ENCODE measurements at places on chromosomes 12 and 14.

GRCh38 chr12:53120685-53121525, 17.6 kb downstream of the SOAT2 start:
- DNase-seq, result no peak

DNA sequence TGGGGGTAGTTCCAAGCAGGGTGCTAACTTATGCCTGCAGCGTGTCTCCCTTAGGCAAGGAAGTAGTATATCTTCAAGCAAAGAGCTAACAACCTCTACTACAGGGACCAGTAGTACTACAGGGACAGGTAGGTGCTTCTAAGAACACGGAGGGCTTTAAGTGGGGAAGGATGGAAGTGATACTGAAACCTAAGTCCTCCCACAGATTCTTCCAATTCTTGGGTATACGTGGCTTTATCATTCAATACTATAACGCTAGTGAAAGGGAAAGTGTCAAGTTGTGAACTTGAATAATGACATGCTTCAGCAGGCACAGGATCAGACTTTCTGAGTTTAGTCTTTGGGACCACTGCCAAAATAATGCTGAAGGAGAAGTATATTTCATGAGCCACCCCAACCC, 241.7 kb downstream of the CEP128 start:
- no peak for DNase-seq

- no peak for DNase-seq
Measured at GRCh38 chr14:40317690-40318089, 885.5 kb upstream of the FBXO33 start.

GRCh38 chr12:46664761-46665287, 161.0 kb downstream of the SLC38A4 start:
- DNase-seq, result no peak

DNA sequence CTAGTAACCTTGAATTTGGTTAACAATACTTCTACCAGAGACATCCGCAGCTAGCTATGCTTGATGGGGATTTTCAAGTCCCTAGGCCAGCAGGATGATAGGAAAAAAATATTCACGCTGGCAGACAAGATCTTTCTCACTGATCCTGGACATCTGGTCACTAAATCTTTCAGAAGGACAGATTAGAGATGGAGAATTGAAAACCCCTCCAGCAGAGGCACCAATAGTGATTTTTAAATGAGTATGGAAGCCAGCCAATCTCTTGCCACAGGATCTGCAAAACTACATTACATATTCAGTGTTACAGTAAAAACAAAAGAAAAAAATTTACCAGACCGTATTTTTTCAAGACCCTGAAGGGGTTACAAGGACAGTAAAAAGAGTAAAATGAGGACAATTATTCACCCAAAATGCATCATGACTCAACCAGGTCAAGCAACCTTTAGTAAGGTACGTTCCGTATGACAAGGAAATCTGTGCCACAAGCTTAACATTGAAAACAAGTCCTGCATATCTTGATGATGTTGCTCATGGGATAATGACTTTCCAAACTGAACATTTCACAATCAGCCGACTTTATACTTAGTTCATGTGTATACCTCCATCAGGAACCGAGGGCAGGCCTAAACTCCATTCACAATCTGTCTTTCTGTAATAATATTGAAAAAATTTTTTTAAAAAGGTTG, 239.5 kb downstream of the GXYLT1 start:
- DNase-seq, result no peak

DNA sequence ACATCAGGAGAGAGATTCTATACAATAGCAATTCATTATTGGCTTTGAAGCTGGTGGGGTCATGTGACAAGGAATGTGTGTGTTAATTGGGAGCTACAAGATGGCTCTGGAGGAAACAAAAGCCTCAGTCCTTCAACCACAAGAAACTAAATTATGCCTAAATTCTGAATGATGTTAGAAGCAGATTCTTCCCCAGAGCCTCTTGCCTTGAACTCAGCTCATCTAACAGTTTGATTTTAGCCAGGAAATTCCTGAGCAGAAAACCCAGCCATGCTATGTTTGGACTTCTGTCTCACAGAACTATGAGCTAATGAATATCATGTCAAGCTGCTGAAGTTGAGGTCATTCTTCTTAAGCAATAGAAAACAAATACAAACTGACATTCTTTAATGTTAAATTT, 274.7 kb downstream of the SLC6A15 start:
- no peak for DNase-seq

DNA sequence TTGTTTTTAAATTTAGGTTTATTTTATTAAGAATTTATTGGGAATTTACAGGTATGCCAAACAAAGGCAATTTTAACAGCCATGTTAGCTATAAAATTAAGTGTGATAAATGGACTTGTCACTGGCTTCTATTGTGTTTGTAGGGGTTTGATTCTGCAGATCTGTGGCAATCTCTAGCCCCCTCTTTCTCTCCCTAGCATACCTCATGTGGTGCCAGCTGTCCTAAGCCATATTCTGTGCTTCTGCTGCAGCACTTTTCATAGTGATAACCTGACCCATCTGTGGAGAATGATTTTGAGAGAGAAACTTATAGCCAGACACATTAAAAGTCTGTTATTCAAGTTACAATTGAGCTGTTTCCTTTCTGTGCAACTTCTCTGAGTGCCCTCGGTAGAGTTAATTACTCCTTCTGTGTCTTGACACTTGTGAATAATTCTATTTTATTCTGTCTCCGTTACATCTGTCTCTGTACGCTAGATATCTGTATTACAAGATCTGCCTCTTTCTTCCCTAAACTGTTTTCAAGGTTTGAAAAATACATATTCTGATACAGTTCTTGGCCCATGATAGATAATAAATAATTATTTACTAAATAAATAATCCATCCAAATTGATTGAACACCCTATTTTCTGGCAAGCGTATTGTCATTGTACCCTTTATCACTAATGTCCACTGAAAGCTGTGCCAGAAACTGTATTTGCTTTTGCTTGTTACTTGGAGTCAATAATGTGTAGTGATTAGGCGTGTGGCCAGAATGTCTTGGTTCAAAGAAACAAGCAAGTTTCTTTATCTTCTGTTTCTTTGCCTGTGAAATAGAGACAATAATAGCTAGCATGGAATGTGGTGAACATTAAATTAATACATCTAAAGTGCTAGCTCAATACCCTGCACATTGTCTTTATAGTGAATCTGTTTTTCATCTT, 40.0 kb downstream of the FRS2 start:
- DNase-seq, result no peak

- peak; percentile 81 for DNase-seq
Measured at GRCh38 chr14:22386924-22387775, 201.9 kb downstream of the DAD1 start.

All from left forelimb (tissue), 1 donor.